ENCODE measurements at places on chromosomes 13 and 19.

DNA sequence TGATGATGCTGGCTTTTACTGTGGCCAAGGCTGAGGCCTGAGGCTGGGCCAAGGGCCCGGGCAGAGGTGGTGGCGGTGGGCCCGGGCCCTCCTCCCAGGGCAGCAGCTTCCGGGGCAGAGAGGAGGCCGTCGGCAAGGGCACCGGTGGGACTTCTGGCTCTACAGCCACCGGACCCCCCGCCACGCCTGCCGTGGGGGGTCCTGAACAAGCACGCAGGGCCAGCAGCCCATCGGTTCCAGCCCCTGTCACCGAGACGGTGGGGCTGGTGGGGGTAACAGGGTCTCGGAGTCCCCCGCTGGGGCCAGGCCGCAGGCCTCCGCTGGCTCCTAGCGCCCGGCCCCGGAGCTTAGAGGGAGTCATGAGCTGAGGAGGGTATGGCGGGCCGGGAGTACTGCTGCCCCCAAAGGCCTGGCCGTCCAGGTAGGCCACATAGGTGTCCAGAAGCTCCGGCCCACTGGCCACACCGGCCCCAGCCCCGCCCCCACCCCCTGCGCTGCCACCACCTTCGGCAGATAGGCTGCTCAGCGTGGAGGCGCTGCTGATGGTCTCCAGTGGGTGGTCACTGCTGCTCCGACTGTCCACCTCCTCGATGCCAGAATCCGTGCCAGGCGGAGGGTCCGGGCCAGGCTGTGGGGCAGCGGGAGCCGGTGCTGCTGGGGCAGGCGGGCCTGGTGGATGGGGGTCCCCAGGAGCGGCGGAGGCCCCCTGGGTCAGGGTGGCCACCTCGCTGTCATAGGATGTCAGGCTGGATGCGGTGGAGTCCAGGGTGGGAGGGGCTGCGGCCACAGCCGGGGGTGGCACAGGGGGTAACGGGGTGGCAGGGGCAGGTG, 17.3 kb downstream of the C19orf81 start:
- no peak for DNase-seq

GRCh38 chr19:46733690-46734292, 12.1 kb upstream of the FKRP start:
- no peak for DNase-seq

DNA sequence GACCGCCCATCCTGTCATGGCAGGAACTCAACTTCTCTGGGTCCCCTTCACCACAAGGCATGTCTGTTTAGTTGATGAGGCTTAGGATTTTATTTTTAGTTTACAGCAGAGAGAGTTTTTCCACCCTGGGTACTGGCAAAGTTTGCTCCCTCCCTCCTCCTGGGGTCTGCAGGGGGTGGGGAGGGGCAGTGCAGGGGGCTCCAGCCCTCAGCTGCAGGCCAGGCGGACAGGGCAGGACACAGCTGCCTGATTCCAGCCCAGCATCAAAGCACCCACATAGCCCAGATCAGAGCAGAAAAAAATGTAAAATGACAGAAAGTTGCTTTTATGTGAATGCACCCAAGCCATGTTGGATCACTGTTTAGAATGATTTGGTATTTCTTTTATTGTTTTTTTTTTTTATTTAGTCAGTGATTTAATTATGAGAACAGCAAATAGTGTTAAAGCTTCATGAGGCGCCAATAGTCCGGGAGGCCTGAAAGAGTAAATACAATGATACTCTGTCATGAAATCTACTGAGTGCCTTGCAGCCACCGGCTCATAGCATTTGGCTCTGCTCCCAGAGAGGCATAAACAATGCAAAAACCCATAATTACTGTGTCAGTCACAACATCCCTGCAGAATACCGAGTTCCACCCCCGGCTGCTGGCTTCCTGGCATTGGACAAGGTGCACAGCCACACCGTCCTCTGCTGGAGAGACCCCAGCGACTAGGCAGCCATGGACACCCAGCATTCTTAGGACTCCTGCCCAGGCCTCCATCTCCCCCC, 923.5 kb downstream of the UQCRFS1 start:
- DNase-seq: no peak

GRCh38 chr19:28884786-28885476, 328.0 kb downstream of the UQCRFS1 start:
- DNase-seq: no peak

DNA sequence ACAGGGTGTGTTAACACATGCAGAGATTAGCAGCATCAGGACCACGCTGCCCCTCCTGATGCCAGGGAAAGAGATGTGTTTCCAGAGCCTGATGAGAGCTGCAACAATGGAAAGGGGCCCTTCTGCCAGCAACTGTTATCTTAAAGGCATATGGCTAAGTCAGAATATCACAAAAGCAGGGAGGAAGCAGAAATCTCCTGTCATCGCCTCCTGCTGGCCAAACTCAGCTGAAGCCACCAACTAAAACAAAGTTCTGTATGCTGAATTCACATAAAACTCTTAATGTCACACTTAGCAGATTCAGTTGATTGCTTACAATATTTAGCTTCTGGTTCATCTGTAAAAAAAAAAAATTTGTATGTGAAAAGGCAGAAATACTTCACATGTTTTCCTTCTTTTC, 178.2 kb downstream of the GPC5 start:
- no peak for DNase-seq

GRCh38 chr13:38309397-38309796, 40.3 kb upstream of the UFM1 start:
- no peak for DNase-seq

DNA sequence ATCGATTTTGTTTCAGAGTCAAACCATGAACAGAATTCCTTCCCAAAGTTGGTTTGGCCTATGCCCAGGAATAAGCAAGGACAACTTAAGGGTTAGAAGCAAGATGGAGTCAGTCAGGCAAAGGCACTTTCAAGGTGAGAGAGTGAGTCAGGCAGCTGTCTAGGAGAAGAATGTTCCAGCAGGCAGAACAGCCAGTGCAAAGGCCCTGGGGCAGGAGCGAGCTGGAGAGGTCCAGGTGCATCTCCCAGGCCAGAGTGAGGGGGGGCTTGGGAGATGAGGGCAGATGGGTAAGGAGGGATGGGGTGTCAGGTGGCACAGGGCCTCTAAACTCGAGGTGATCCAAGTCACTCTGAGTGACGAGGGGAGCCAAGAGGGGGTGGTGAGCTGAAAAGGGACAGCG, 9.2 kb upstream of the GRWD1 start:
- DNase-seq: no peak

- no peak for DNase-seq
These were observed 152.2 kb upstream of the PRR20A start for GRCh38 chr13:56988543-56988942.

DNA sequence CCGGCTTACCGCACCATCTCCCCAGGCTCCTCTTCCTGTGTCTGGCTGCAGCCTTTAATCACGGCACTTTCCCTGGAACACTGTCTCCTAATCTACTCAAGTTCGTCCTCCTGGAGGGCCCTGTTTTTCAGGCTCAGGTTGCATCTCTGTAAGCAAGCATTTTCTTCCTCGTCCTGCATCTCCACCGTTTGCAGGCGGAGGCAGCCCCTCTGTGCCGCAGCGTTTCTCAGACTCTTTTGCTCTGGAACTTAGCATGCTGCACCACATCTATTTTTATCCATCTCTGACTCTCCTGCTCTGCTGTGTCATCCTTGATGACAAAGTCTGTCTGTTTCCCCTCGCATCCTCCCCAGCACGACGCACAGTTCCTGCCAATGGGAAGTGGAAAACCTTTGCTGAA, 117.5 kb downstream of the ATP8A2 start:
- DNase-seq: peak; percentile 45

DNA sequence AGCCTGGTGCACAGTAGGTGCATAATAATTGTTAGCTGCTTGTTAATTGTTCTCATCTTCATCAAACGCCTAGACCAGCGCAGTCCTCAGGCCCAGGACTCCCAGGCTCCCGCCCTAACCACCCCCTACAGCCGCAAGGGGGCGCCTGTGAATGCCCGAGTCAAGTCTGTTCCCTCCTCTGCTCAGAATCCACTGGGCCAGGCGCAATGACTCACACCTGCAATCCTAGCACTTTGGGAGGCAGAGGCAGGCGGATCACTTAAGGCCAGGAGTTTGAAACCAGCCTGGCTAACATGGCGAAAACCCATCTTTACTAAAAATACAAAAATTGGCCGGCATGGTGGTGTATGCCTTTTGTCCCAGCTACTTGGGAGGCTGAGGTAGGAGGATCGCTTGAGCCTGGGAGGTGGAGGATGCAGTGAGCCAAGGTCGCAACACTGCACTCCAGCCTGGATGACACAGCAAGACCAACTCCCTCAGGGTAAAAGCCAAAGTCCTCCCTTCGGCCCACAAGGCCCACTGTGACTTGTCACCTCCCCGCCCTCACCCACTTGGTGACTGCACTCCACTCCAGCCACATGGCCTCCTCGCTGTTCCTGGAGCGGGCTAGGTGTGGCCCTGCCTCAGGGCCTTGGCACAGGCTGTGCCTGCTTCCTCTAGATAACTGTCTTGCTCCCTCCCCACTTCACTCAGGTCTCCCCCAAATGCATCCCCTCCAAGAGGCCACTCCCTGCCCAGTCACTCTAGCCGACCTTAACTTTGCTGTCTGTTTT, 9.1 kb downstream of the ZNF653 start:
- peak; percentile 59 for DNase-seq

DNA sequence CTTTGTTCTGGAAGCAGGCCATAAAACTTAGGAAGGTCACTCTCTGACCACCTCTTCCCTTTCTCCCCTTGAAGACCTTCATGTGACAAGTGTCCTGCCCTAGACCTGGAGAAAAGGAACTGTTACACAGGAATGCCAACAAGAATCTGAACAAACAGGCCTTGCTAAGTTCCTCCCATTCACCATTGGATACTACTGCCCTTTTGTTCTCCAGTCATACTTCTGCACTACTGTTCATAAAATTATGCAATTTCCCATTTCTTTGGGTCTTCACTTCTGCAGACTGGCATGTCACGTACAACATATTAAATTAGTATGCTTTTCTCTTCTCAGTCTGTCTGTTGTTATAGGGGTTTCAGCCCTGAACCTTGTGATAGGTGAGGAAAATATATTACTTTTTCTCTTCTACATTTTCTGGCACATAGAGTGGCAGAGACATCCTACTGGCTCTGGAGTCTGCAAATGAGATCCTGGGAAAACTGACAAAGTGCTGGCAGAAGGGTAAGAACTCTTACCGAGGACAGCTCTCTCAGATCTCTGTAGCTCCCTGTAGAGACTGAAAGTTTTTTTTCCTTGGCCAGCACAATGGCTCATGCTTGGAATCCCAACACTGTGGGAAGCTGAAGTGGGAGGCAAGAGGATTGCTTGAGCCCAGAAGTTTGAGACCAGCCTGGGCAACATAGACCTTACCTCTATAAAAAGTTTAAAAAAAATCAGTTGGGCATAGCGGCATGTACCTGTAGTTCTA, 87.6 kb upstream of the SPRY2 start:
- no peak for DNase-seq

DNA sequence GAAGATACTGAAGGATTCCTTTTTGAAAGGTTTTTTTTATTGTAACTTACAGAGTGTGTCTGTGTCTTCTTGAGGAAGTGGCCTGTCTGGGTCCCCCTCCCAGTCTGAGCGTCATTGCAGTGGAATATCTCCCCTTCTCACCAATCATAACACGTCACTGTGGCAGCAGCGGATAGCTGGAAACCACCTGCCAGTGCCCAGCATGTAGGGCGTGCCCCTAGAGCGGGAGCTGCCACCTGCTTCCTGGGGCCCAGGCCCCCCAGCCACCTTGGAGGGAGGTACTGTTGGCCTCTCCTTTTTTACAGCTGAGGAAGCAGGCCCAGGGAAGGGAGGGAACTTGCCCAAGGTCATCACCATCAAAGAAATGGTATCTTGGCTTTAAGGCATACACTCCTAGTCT, 4.6 kb upstream of the DNM2 start:
- no peak for DNase-seq

DNA sequence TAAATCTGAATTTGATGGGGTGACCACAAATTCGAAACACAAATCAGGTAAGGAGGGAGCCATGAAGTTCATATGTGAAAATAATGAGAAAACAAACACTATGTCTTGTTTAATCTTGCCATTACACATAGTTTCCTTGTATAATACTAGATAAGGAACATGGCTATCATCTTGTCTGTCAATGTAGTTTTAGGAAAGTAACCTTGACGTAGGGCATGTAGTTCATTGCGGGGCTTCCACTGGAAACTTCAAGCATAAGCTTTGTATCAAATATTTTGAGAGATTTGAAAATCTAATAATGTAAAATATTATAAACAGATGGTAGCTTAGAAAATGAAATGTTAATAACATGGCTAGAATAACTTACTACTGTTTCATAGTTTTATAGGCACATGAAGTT, 8.8 kb downstream of the BIVM start:
- DNase-seq: no peak

DNA sequence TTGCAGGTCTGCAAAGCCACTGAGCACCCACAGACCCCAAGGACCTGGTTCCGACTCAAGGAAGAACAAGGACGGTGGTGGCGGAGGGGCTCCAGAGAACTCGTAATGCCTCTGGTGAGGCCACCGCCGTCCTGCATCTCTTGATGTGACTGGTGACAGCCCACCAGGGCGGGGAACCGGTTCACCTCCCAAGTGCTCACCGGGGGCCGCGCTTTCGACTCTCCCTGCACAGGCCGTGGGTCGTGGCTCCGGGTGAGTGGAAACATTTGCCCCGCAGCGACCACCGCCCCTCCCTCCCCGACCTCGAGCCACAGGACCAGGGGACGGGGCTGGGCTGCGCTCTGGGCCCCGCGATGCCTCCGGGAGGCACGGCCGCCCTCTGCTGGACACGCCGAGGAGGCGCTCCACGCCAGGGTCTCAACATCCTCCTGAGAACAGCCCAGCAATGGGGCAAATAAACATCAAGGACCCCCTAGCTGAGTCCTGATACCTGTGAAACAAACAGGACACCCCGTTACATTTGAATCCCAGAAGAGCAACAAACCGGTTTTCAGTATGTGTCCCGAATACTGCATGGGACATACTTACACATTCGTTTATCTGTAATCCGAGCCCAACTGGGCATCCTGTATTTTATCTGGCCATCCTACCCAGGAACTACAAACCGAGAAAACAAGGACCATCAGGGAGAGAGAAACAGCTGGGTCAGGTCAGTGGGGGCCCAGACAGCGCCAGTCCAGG, 3.9 kb upstream of the PLPP2 start:
- DNase-seq: peak; percentile 61

DNA sequence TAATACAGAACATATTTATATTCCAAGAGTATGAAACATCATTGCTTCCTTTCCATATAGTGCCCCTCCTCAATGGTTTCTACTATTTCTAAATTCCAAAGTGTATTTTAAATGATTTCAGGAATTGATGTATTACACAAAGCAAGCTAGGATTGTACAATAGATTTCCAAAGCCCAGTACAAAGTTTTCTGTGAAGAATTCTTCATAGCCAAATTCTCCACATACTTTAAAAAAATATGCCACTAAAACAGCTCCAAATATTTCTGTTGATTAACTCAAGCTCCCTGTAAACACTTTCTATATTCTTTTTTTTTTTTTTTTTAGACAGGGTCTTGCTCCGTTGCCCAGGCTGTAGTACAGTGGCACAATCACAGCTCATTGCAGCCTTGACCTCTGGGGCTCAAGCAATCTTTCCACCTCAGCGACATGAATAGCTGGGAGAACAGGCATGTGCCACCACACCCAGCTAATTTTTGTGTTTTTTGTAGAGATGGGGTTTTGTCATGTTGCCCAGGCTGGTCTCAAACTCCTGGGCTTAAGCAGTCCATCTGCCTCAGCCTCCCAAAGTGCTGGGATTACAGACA, 50.6 kb downstream of the ELF1 start:
- DNase-seq: no peak
